BE2C (cell line): ENCODE measurements at places on chromosomes 13 and 19.

DNA sequence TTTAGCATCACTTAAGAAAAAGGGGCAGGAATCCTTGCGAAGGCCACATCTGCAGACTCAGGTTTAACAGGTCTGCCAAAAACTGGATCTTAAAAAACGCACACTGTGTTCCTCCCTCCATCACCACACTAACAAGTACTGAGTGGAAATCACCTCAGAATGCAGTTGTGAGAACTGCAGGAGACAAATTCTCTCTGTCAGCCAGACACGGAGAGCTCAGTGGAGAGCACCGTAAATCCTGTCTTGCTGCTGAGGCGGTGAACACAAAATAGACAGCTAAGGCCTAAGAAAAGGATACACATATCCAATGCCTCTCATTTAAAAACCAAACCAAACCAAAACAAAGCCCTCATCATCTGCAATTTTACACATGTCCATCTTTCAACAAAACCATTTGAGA, 1287.6 kb downstream of the EFNB2 start:
- no peak for DNase-seq

DNA sequence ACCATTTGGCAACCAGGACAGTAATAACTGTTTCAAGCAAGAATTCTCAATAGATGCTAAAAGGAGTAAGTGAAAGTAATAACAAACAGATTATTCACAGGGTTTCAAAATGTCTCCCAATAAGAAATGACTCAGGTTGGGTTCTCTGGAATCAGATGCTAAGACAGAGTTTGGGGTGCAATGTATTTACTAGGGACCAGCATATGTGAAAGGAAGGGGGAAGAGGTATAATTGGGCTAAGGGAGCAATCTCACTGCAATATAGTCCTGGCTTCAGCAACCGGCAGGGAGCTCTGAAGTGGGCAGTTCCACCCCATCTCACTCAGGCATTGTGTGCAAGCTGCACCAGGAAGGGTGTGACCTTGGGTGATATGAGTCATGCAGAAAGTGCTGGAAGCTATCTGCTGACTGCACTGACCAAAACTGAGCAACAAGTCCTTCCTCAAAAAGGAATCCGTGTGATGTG, 23.4 kb downstream of the ZDHHC20 start:
- DNase-seq = no peak

- DNase-seq = no peak
Measured at GRCh38 chr13:20553311-20553710, 13.6 kb upstream of the IFT88 start.

DNA sequence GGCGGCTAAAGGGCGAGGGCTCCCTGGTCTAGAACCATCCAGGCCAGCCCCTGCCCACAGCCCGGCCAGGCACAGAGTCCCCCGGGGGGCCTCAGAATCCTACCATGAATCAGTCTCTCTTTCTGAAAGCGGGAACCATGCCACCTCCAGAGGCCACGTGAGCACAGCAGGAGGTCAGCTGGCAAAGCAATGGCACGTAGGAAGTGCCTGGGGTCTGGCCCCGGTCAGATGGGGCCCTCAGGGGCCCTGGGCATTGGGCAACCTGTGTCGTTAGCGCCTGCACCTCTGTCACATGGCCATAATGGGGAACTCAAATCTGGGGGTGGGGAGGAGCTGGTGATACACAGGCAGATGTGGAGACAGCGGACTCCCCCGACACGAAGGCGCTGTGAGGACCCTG, 8.8 kb downstream of the MFSD12 start:
- no peak for DNase-seq

DNA sequence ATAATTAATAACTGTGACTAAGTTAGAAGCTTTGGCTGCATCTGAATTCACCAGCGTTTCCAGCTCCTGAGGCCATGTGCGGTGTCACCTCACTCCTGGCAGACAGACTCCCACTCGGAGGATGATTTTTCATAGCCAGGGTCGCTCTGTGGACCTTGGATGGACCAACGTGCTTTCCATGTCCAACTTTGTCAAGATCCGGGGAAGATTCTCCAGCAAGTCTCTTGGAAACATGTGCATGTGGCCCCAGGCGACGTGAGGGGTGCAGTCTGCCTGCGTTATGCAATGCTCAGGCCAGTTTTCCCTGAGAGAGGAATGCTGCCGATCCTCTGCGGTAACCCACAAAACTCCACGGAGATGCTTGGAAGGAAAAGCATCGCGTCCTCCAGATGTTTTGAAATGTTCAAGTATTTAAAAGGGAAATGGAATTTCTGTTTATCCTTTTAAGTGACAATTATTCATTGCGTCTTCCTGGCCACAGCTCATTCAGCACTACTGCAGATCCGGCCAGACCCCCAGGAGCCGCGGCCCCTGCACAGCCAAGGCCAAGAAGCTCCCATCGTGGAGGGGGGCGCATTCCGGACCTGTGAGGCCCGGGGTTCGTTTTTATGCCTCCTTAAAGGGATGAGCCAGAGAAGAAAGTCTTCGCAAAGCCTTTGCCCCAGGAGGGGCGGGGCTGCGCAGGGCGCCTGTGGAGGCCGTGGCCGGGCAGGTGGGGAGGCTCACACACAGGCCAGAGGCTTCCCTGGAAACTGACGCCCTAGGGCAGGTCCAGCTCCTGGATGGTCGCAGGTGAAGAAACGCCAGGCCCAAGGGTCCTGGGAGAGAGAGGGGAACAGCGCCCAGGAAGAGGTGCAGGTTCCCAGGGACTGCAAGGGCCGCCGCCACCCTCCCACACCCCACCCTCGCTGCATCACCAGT, 46.0 kb downstream of the C13orf46 start:
- no peak for DNase-seq

- no peak for DNase-seq
Measured at GRCh38 chr13:51823359-51823758, 19.4 kb upstream of the DHRS12 start.

DNA sequence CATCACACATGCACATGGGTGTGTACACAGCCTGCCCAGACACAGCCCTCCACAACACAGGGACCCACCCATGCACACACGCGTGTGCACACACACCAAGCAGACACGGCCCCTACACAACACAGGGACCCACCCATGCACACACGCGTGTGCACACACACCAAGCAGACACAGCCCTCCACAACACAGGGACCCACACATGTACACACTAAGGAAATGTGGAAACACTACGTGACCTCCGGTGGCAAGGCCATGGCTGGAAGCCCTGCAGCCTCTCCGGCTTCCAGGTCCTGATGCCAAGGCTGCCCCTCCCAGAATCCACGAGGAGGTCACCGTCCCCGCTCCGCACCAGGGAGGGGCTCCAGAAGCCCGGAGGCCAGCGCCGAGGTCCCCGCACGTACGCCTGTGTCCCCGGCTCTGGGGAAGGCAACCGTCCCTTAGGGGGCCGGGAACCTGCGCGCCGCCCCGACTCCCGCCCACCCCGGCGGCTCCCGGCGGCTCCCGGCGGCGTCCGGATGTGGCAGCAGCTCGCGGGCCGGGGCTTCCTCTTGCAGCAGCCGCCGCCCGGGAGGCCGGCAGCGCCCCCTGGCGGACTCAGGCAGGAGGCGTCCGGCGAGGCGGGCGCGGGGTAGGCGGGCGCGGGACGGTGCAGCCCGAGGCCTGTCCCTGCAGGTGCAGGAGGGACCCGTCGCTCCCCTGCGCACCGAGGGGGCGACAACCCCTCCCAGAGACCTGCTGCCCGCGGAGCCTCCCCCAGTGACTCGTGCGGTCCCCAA, 29.8 kb upstream of the GRTP1 start:
- peak; percentile 90 for DNase-seq

DNA sequence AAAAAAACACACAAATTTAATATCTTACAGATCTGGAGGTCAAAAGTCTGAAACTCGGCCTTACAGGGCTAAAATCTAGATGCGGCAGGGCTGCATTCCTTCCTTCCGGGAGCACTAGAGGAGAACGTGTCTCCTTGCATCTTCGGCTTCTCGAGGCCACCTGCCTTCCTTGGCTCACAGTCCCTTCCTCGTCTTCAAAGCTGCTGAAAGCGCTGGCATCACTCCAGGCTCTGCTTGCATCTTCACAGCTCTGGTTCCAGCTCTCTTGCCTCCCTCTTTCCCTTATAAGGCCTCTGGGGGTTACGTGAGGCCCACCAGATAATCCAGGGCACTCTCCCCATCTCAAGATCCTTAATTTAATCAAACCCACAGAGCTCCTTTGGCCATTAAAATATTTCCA, 10.5 kb downstream of the XRCC1 start:
- no peak for DNase-seq

DNA sequence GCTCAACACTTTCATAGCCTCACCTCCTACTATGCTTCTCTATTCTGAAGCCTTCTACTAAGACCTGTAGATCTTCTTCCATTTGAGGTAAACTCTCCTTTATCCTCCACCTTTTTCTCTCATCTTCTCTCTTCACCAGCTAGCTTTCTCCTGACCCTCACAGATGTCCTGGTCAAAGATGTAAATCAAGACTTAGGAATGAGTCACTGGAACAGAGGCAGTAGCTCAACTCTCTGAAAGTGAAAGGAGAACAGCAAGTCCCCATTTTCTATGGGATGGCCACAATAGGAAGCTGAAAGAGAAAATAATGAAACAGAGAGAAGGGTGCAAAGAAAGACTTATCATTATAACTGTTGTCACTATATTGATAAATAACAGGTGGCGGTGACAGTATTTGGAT, 86.1 kb upstream of the DOCK9 start:
- no peak for DNase-seq

DNA sequence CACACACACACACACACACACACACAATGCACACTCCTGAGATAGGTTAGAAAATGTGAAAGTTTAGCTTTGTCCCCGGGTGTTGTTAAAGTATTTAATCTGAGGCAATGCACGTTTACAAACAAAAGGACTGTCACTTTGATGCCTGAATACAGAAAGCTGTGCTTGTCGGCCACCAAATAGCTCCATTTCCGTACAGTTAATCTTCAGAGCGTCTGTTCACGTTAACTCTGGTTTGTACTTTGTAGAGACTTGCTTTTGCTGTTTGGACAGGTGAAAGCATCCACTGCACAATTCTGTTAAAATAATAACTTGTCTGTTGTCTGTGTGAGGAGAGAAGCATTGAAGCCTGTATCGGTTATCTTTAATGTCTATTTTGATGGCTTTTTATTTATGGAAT, 267.8 kb downstream of the FGF9 start:
- DNase-seq = no peak

- DNase-seq = no peak
Measured at GRCh38 chr19:11034449-11035213, 54.6 kb upstream of the LDLR start.

- DNase-seq = peak; percentile 40
Measured at GRCh38 chr13:96958286-96958891, 35.9 kb downstream of the OXGR1 start.

DNA sequence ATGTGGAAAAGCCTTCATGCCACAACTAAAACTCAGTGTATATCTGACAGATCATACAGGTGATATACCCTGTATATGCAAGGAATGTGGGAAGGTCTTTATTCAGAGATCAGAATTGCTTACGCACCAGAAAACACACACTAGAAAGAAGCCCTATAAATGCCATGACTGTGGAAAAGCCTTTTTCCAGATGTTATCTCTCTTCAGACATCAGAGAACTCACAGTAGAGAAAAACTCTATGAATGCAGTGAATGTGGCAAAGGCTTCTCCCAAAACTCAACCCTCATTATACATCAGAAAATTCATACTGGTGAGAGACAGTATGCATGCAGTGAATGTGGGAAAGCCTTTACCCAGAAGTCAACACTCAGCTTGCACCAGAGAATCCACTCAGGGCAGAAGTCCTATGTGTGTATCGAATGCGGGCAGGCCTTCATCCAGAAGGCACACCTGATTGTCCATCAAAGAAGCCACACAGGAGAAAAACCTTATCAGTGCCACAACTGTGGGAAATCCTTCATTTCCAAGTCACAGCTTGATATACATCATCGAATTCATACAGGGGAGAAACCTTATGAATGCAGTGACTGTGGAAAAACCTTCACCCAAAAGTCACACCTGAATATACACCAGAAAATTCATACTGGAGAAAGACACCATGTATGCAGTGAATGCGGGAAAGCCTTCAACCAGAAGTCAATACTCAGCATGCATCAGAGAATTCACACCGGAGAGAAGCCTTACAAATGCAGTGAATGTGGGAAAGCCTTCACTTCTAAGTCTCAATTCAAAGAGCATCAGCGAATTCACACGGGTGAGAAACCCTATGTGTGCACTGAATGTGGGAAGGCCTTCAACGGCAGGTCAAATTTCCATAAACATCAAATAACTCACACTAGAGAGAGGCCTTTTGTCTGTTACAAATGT, 16.4 kb downstream of the ZNF175 start:
- no peak for DNase-seq

- no peak for DNase-seq
Measured at GRCh38 chr13:63396746-63397145, 1981.1 kb upstream of the PCDH20 start.

DNA sequence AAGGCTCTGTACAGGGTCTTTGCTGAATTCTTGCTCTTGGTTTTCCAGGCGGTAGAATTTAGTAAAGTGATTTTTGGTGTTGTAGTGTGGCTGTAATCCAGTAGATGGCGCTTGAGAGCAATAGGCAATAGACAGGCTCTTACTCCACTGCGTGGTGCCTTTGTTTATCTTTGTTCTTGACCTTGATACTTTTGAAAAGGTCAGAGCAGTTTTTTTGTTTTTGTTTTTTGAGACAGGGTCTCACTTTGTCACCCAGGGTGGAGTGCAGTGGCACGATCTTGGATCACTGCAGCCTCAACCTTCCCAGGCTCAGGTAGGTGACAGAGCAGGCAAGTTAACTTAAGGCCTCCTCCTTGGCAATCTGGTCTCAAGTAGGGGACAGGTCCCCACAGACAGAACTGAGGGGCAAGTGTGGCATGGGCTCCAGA, 12.2 kb upstream of the LILRA5 start:
- peak; percentile 28 for DNase-seq

DNA sequence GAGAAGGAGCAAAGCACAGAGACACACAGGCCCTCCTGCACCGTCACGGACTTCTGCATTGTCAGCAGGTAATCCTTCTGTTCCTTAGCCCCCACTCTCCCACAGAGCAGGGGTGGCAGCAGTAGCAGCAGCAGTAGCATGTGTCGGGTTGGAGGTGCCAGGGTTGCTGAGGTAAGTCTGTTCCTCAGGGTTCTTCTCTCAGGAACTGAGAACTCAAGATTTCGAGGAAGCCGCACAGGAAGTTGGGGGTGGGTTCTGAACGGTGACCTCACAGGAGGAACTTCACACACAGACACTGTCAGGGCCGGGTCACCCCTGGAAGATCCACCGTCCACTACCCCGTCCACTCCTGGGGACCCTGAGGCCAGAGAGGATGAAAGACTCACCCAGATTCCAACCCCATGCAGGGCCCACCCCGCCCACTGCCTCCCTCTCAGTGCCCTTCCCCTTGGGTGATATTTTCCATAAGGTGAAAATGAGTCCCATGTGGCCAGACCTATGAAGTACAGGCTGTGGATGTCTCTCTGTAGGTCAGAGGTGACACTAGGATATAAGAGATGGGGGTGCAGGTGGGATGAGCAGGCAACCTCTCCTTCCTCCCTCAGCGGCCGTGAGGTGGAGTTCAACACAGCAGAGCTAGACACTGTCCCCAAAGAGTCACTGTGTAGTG, at the start of gene SIGLEC12:
Gene SIGLEC12 (minus strand): TSS at position 207 of the 670 bp plus-strand sequence. CDS start 67 bp downstream, at position 140.
- DNase-seq = no peak

- no peak for DNase-seq
Measured at GRCh38 chr13:91739751-91740150, 341.3 kb downstream of the GPC5 start.

- DNase-seq = peak; percentile 54
Measured at GRCh38 chr13:28705461-28706083, 13.2 kb downstream of the SLC46A3 start.

- no peak for DNase-seq
Measured at GRCh38 chr13:65965501-65965900, 1264.6 kb downstream of the PCDH9 start.

- peak; percentile 31 for DNase-seq
Measured at GRCh38 chr13:97125810-97126738, 96.1 kb upstream of the MBNL2 start.
